ENCODE measurements at places on chromosomes 4 and X. TPM values are rescaled to one million over a fixed set of nuclear protein-coding genes. Genes with fewer than 3 reads are reported as not detected.

Gene ZNF280C
- polyA plus RNA-seq, result 1.9 TPM

Gene C4orf51
- polyA plus RNA-seq, result not detected

Gene HPGDS
- polyA plus RNA-seq, result 0.14 TPM

Gene PAGE4
- not detected for polyA plus RNA-seq

Gene PLP2
- 246 TPM for polyA plus RNA-seq

Gene SSR4
- polyA plus RNA-seq, result 283 TPM

Gene MAOB
- polyA plus RNA-seq, result 7.2 TPM

Gene TLR1
- 2.9 TPM for polyA plus RNA-seq

Gene SPATA4
- not detected for polyA plus RNA-seq

Gene GAGE12F
- not detected for polyA plus RNA-seq

Gene ATP8A1
- polyA plus RNA-seq, result 4.3 TPM

Gene CFAP47
- polyA plus RNA-seq, result not detected

Gene ZMYM3
- polyA plus RNA-seq, result 6.4 TPM

Gene ABLIM2
- 12.3 TPM for polyA plus RNA-seq

Gene ERVMER34-1
- 0.11 TPM for polyA plus RNA-seq

Gene GPR34
- polyA plus RNA-seq, result 12.7 TPM

Gene CT45A1
- not detected for polyA plus RNA-seq

Gene SCML1
- 11.0 TPM for polyA plus RNA-seq

Gene NEXMIF
- under 0.01 TPM for polyA plus RNA-seq

Gene NPY1R
- polyA plus RNA-seq, result 7.6 TPM

Gene GPRASP3
- polyA plus RNA-seq, result 1.1 TPM

Gene CTAG1A
- polyA plus RNA-seq, result 0.51 TPM

Gene INTU
- 5.0 TPM for polyA plus RNA-seq

Gene SSX4B
- not detected for polyA plus RNA-seq

Gene TMEM271
- polyA plus RNA-seq, result not detected

Gene GAGE12E
- polyA plus RNA-seq, result not detected

Gene KIAA0232
- 3.8 TPM for polyA plus RNA-seq

Gene PABPC1L2A
- polyA plus RNA-seq, result not detected

Gene IL3RA
- polyA plus RNA-seq, result 18.5 TPM

Gene MMRN1
- polyA plus RNA-seq, result 30.1 TPM

Gene PF4V1
- not detected for polyA plus RNA-seq

Gene RIPPLY1
- not detected for polyA plus RNA-seq

Gene SULT1E1
- polyA plus RNA-seq, result not detected

Gene CENPE
- 0.45 TPM for polyA plus RNA-seq

Measured in adipose tissue (tissue), 3 donors.